ENCODE measurements at places on chromosomes 3 and 15.
A peak's percentile ranks its signal among the peaks of the same experiment; 100 is the strongest.

GRCh38 chr15:40763801-40764628 lies at the start of gene GCHFR:
GCHFR (plus strand) TSS chr15:40764068; CDS start chr15:40764181, 113 bp downstream.
- no peak for DNase-seq

DNA sequence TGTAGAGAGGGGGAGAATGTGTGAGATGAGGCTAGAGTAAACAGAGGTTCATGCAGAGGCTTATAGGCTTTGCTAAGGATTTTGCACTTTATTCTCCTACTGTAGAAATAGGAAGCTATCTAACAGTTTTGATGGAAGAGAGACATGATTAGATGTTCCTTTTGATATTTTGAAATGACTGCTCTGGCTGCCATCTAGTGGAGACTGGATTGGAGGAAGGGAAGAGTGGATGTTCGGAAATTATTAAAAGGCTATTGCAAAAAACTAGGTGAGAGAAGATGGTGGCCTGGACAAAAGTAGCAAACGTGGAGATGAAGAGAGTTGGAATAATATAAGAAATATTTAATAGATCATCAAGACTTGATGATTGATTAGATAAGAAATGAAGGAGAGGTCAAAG lies 42.2 kb downstream of the SYN2 start:
- no peak for DNase-seq

GRCh38 chr15:79373113-79373512 lies 59.0 kb upstream of the MINAR1 start:
- no peak for DNase-seq

GRCh38 chr3:33833408-33834095 lies 35.1 kb downstream of the PDCD6IP start:
- DNase-seq: no peak

GRCh38 chr3:195076981-195077610 lies 193.9 kb downstream of the XXYLT1 start:
- DNase-seq: no peak

DNA sequence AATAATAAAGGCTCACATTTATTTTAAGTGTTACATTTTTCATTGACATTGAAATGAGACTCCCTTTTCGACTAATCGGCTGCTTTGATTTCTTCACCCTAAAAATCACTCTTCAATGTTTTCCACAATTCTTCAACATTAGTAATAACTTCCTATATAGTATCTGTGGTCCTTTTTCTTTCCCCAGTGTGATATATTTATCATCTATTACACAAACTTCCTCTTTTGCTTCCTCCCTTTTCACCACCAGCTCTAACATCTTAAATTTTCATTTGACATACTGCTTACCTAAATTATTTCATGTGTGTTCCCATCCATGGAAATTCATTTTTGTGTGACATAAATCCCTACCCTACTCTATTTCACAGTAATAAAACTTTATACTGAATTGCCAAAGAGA lies 244.4 kb downstream of the TIGIT start:
- no peak for DNase-seq

DNA sequence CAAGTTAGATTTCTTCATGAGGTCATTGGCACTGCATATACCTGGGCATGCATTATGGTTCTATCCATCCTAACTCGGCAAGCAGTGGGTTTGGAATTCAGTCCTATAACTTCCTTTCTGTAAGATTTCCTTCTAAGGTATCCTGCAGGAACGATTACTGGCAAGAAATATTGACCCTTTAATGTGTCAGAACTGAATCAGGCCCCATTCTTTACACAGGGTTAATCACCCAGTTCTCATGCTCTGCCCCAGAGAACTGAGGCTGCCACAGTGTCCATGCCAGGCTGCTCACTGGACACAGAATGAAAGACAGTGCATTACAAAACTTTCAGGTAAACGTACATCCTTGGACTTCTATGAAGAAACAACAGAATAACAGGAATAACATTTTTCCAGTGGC lies 108.9 kb downstream of the RPL22L1 start:
- DNase-seq: no peak

GRCh38 chr3:55164876-55165275 lies 237.0 kb upstream of the LRTM1 start:
- no peak for DNase-seq

DNA sequence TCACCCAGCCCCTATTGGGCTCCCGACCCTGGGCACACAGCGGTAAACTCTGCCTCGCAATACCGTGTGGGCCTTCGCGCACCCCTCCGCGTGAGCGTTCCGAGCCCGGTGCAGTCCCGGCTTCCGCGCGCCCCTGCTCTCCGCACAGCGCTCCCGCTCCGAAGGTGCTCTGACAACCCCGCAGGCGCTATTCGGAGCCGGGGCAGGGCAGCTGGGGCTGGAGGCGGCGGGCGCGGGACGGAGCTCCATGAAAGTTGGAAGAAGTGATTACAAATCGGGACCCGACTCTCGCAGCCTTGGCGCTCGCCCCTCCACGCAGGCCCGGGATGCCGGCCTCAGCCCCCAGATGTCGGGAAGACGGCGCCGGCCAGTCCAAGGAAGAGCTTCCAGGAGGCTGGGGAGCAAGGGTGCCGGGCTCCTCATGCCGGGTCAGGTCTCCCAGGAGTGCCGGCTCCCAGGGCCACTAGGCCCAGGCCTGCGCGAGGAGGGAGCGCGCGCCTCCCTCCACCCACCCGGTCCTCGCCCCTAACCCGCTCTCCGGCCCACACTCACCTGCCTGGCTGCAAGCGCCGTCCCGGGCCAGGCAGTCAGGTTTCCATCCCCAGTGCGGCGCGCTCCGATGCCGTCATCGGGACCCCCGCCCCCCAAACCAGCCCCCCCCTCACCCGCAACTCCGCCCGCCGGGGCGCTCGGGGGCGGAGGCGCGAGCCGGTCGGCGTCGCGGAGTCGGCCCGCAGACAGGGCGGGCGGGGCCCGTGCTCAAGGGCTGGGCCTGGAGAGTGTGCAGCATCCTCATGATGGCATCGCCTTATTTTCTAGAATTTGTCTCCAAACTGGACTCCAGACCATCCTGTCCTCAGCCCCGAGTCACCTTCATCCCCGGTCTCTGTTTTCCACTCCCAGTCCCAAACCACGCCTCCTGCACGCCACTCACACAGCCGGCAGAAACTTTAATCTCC lies at the start of gene KIF7:
Gene KIF7, minus strand, starts transcription at position 621 of the 959 bp plus-strand sequence. CDS start 2,537 bp downstream, outside the sequence.
- peak; percentile 27 for DNase-seq

DNA sequence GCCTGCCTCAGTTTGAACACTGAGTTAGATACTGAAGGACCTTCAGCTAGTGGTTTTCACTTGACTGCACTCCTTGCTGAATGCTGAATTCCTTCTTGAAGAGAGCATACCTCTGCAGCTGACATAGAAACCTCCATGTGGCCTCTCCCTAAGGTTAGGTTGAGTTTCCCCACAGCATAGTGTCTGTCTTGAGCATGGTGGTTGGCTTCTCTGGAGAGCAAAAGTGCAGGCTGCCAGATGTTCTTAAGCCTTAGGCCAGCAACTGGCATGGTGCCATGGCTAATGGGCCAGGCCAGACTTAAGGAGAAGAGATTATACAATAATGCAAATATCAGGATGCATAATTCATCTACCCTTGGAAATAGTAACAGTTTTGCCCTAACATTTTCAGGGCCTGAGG lies 545.6 kb upstream of the ZNF385D start:
- no peak for DNase-seq

- no peak for DNase-seq
Measured at GRCh38 chr3:188416041-188416440, 262.1 kb downstream of the LPP start.

GRCh38 chr15:58684036-58684710 lies 65.3 kb downstream of the ADAM10 start:
- no peak for DNase-seq

DNA sequence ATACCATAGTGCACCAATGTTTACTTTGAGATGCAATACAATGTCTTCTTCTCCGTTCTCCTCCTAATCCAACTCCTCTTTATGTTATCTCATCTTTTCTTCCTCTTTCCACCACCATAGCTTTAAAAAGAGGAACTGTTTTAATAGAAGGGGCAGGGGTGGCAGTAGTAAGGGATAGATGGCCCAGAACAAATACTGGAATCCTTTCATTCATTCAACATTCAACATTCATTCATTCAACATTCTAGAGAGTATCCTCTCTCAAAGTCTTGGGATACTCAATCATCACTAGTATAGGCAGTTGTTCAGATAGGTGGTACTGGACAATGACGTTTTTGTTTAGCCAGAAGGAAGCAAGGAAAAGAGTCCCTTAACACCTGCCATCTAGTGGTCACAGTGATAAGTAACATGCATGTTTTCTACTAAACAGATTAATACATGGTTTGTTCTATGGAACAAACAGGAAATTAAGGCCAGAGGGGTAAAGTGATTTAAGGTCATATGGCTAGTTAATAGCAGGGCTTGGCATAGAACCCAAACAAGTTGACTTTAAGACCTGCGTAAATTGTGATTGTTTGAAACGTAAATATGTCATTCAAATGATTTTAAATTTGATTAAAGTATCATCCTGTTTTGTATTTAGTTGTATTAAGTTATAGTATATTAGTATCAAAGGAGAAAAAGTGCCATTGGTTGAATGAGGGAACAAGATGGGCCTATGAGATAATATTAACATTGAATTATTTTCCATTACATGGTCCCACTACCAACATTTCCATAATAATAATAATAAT lies 26.9 kb upstream of the EHHADH start:
- DNase-seq: no peak

DNA sequence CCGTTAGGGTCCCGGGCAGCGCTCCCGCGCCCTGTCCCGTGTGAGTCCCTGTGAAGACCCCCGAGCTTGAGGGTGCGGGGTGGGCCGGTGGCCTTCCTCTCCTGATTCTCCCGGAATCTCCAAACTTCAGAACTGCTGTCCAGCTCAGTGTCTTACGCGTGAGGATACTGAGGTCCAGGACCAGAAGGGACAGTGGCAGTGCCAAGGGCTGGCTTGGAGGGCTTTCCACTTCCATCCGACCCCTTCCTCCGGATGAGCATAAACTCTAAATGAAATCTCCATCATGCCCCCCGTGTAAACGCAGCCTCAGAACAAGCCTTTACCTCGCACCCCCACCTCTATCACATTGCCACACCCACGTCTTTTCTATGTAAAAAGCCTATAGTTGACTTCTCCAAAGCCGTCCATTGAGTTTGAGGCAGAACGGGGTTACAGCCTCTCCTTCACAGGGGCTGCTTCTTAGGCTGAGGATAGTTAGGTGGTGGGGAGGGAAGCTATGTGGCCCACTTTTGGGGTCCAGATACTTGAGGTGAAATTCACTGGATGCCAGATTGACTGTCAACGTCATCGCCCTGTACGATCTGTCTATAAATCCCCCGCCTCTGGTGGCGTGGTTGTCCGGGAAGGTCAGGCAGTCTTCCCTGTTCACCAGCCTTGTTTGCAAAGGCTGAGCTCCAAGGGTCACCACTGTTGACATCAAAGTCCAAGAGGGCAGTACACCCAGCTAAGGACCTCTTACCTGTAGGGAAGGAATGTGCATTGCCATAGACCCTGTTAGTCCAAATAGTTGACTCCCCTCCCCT lies 1.1 kb downstream of the EDEM1 start:
- DNase-seq: no peak

DNA sequence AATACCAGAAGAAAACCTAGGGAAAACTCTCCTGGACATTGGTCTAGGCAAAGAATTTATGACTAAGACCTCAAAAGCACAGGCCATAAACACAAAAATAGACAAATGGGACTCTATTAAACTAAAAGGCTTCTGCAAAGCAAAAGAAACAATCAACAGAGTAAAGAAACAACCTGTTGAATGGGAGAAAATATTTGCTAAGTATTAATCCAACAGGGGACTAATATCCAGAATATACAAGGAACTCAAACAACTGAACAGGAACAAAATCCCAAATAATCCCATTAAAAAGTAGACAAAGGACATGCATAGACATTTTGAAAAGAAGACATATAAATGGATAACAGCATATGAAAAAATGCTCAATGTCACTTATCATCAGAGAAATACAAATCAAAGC lies 6.9 kb upstream of the ACVR2B start:
- DNase-seq: no peak

- no peak for DNase-seq
Measured at GRCh38 chr15:40756938-40757337, 1.9 kb upstream of the RMDN3 start.

- DNase-seq: no peak
Measured at GRCh38 chr3:15467227-15468181, 40.1 kb downstream of the EAF1 start.

GRCh38 chr15:63135281-63135680 lies 13.6 kb downstream of the LACTB start:
- no peak for DNase-seq

DNA sequence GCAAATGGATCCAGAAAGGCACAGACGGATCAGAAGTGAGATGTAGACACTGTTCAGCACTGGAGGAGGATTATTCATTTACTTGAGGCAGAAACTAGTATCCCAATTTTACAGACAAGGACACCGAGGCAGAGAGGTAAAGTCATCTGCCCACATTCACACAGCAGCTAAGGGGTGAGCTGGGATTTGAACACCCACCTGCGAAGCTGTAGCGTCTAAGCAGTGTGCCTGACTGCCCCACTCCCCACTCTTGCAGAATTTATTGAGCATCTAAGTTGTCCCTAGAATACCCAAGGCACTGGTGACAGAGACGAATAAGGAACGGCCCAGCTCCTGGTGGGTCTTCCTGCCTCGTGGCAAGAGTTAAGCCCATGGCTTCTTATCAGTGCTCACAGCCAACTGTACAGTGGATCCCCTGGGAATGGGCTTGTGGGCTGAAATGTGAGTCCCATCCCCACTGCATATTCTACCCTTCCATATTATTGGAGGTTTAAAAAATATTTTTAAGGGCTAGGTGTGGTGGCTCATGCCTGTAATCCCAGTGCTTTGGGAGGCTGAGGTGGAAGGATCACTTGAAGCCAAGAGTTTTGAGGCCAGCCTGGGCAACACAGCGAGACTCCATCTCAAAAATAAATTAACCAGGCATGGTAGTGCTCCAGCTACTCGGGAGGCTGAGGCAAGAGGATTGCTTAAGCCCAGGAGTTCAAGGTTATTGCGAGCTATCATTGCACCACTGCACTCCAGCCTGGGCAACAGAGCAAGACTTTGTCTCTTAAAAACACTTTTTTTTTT lies 77.6 kb downstream of the IQSEC1 start:
- no peak for DNase-seq

DNA sequence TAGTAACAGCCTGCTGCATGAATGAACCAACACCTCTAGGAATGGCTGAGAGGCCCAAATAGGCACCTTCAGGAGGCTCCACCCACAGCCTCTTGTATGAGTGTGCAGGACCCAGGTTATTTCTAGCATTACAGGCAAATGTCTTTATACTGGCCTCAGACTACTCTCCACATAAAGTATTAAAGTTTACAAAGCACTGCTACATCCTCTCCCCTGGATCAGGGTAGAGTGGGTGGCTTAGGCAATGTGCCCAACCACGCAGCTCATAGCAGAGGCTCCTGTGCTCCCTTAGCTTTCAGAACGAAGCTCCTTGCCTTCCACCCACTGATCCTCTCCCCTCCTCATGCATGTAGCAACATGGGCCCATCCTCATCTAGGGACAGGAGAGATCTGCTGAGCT lies 16.3 kb downstream of the TMEM43 start:
- no peak for DNase-seq
